Stimulated activated CD8-positive, alpha-beta memory T cell treated with anti-CD3 and anti-CD28 coated beads, Interleukin-4, amount 100 ng/mL, for 24 hours (primary cell): ENCODE measurements at places on chromosomes 1 and 21.

DNA sequence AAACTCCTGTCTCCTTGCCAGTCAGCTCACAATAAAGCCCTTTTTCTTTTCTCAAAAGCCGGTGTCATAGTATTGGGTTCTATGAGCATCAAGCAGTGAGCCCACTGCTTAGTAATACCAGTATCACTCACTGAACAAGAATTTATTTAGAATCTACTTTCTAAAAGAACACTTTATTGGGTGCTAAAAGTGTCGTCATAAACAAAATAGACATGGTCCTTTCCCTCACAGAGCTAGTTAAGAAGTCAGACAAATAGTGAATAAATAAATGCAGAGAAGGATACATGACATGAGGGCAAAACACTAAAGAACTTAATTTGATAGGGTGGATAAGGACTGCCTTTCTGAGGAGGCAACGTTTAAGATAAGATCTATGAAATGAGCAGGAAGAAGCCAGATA, 32.2 kb downstream of the EVI5 start:
- no peak for DNase-seq

DNA sequence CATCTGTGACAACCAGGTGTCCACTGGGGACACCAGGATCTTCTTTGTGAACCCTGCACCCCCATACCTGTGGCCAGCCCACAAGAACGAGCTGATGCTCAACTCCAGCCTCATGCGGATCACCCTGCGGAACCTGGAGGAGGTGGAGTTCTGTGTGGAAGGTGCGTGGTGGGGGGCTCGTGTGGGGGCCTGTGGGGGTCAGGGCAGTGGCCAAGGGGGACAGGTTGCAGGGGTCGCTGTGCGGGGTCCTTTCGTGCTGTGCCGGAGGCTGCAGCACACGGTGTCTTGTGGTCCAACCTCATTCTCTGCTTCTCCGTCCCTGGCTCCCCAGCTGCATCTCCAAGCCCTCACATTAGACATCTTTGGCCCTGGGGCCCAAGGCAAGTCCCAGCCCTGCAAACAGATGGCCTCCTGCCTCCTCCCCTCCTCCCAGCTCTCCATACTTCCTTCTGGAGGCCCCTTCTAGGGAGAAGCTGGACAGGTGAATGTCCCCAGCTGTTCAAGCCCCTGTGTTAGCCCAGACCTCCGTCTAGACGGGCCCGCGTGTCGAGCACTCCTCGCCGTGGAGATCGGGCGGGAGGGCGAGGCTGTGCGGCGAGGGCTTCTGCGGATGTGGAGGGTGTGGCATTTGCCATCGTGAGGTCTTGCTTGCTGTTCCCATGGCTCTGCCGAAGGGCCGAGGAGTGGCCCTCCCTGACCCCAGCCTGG, 2.5 kb downstream of the AGRN start:
- DNase-seq: no peak

DNA sequence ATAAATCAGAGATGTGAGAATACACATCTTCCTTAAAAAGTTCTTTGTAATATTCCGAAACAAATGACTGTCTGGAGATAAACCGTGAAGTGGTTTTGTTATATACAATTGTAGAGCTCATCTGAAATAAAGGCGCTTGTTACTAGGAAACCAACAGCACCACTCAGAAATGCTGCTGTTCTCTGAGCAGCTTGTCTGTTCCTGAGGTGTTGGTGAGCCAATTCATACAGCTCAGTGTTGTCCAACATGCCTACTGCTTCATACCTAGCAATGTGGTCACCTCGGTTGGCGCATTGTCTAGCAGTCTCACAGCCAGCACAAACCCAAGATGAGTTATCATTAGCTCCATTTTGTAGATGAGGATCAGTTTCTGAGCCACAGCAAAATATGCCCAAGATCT, 44.4 kb downstream of the GFI1 start:
- DNase-seq: no peak

DNA sequence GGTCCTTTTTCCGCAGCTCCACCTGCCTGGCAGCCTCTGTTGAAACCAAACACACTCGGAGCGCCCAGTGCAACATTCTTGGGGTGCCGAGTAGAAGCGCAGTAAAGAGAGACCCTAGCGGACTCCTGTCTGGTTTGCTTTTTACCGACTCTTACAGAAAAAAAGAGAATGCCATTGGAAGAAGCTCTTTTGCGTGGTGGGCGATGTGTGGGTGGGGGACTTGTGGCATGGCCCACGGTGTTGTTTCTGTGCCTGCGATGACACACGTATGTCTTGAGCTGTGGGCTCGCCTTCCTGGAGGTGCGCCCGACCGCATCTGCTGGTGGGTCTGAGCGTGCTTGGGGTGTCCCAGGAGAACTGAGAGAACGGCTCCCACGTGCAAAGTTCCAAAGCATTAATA, 7.3 kb upstream of the BARHL2 start:
- DNase-seq: no peak

DNA sequence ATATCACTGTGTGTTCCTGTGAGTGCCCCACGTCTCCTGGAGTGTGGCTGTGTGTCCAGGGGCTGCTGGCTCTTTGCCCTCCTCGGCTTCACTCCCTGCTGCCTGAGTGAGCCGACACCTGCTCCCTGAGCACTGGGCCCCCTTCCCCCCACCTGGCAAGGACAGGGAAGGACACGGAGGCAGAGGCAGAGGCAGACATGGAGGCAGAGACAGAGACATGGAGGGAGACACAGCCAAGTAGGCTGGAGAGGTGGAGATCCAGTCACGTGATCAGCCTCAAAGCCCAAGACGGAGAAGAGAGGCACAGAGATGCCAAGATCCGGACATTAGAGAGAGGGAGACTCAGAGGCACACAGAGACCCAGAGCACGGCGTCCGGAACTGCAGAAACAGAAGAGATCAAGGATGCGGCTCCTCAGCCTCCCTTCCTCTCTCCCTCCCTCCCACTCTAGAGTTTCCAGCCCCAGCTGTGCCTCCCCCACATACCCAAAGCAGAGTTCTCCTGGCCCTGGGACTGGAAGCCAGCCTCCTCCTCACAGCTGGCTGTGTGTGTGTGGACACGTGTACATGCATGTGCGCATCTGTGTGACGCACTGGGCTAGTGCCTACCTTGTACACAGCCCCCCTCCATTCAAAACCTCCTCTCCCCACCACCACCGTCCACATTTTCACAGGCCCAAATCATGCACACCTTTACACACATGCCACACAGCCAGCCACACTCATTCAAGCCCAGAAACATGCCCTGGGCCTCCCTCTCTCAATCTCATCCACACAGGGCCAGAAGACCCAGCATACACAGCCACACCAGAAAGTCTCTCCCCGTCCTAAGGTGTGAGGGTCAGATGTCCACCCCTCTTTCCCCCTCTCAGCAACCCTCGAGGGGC, 39.1 kb upstream of the WASF2 start:
- DNase-seq: no peak

GRCh38 chr1:75937034-75937433, 4.8 kb upstream of the ASB17 start:
- DNase-seq: no peak

DNA sequence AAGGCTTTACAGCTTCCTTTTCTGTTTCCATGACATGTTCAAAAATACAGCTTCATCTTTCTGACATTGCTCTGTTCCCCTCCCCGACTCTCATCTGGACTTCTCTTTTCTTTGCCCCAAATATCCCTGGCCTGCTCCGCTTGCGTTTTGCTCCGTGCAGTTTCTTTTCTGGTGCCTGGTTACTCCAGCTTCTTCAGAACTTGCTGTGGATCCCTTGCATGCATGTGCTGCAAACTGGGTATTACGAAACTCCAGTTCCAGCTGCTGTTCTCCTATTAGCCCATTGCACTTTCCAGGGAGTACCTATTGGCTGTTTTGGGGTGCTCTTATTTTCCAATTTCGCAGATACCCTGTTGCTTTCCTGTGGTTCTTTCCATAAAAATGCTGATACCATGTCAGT, 9.9 kb upstream of the NDC1 start:
- no peak for DNase-seq

- no peak for DNase-seq
Measured at GRCh38 chr1:3609016-3609768, 2.1 kb downstream of the MEGF6 start.

DNA sequence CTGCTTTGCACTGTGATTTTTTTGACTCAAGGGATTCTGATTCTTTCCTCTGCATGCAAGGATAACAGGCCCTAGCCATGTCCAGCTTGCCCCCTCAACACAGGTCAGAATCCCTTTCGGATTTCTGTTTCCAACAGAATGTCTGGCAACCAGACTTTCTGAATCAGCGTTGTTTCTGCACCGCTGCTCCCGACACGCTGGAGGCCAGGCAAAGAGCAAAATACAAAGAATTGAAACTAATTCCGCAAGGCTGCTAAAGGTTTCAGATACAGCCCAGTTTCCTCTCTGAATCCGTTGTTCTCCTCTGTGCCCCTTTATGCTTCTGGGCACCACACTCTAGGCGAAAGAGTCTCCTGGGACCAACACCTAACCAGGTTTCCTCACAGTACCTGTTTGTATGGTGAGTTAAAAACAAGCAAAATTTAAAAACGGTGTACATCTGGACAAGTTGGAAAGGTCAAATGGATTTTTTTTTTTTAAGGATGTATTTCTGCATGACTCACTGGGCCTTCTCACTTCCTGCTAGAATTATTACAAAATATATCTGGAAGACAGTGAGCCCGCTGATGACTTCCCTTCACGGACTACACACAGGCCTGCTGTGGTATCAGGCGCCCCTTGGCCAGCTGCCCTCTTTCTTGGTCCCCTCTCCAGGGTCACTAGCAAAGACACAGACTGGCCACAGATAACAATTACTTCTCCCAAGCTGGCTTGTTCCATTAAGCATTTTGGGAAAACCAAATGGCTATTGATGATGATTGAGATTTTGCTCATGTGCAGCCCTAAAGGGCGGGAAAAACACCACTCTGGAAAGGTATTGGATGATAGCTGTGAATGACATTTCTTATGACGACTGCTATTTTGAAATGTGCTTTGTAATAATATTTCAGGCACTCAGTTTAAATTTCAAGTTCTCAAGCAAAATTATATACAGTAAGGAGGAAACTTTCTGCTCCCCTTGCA, 118.3 kb downstream of the TGFB2 start:
- DNase-seq: no peak

- DNase-seq: no peak
Measured at GRCh38 chr1:117147341-117147831, 25.8 kb upstream of the TRIM45 start.

- DNase-seq: no peak
Measured at GRCh38 chr1:182968151-182968741, 15.3 kb upstream of the SHCBP1L start.

DNA sequence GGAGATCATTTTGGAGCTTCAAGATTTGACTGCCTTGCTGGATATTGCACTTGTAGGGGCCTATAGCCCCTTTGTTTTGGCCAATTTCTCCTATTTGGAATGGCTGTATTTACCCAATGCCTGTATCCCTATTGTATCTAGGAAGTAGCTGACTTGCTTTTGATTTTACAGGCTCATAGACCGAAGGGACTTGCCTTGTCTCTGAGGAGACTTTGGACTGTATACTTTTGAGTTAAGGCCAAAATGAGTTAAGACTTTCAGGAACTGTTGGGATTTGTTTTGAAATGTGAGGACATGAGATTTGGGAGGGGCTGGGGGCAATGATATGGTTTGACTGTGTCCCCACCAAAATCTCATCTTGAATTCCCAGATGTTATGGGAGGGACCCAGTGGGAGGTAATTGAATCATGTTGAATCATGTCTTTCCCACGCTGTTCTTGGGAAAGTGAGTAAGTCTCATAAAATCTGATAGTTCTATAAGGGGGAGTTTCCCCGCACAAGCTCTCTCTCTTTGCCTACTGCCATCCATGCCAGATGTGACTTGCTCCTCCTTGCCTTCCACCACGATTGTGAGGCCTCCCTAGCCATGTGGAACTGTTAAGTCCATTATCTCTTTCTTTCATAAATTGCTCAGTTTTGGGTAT, 276.1 kb downstream of the LMX1A start:
- no peak for DNase-seq

- DNase-seq: no peak
Measured at GRCh38 chr21:43338951-43339350, 88.0 kb downstream of the SIK1 start.

GRCh38 chr1:178371235-178371634, 125.5 kb downstream of the CLEC20A start:
- DNase-seq: no peak

DNA sequence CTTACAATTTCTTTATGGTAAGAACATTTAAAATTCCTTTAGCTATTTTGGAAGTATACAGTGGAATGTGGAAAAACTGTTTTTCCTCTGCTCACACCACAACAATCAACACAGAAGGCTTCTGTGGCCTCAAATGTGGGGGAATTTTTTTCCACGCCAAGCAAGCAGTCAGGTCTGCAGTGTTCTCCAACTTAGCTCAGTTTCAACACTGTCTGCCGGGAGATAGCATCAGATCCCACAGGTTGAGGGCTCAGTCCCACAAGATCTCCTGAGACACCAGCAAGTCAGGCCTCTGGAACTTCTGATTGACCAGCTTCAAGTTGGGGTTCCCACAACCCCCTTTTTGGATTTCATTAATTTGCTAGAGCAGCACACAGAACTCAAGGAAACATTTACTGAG, 50.3 kb downstream of the PTBP2 start:
- DNase-seq: no peak

DNA sequence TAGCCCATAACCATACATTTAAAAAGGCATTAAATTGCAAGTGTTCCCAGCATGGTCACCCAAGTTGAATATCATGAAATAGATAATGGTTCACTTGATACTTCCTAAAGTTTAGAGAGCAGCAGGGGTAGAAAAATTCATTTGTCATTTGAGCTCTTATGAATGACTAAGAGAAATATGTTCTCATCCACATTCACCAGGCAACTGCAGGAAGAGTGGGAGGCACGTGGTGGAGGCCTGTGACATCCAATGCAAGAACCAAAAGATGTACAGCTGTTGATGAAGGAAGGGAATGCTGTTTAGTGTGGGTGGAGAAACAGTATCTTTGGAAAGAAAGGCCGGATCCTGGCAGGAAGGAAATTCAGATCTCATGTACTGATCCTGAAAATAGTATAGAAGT, 473.1 kb downstream of the ADGRL2 start:
- no peak for DNase-seq
